ENCODE measurements at places on chromosomes 3 and 15. TPM values are rescaled to one million over a fixed set of nuclear protein-coding genes. Genes with fewer than 3 reads are reported as not detected.
A peak's percentile ranks its signal among the peaks of the same experiment; 100 is the strongest.

DNA sequence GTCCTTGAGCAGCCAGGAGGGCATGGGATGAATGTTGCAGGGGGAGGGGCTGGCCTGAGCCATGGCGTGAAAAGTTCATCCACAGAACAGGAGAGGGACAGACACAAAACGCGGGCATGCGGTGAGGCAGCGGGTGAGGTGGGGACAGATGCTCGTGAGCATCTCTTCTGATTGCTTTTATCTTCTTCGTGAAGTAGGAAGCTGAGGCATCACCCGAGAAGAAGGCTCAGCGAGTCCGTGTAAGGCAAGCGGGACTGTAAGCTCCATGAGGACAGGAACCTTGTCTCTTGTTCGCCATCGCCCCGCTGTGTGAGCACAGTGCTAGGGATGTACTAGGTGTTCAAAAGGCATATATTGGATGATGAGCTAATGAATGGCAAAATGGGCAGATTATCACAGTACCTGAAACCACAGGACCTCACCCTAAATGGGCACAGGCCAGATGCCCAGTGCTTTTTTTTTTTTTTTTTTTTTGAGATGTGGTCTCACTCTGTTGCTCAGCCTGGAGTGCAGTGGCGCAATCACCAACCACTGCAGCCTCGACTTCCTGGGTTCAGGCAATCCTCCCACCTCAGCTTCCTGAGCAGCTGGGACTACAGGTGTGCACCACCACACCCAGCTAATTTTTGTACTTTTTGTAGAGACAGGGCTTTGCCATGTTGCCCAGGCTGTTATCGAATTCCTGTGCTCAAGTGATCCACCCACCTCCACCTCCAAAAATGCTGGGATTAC lies 46.8 kb downstream of the CPN2 start:
- DNase-seq: no peak

GRCh38 chr3:183214277-183214612 lies 38.8 kb upstream of the B3GNT5 start:
- no peak for DNase-seq

GRCh38 chr15:53453253-53454105 lies 306.0 kb downstream of the WDR72 start:
- no peak for DNase-seq

DNA sequence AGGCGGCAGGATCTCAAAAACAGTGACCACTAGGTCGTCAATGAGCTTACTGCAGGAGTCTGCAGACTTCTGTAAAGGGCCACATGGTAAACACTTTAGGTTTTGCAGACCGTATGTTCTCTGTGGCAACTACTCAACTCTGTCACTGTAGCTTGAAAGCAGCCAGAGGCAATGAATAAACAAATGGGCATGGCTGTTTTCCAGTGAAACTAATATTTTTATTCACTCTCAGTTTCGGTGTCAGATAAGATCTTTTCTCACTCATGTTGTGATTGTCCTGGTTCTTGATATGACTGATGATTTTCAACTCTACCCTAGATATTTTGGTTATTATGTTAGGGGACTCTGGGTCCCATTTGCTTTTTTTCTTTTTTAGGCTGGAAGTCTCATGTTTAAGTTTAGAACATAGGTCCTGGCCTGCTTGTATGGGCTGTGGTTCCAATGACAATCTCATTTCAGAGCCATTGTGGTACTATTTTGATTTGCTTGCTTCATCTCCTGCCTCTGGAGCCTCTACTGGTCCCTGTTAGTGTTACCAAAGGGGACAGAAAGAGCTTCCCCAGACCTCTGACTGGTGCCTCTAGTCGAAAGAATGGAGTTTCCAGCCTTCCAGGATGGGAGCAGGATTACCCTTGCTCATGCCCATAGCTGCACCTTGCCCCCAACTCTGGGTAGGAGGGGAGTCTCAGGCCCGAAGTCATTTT lies 222.0 kb downstream of the STT3B start:
- no peak for DNase-seq

The WNT7A gene
- not detected for total RNA-seq

GRCh38 chr3:58085616-58086015 lies 77.4 kb downstream of the FLNB start:
- DNase-seq: no peak

The FES gene
- total RNA-seq: 0.12 TPM

The SAMMSON gene
- 0.12 TPM for total RNA-seq

DNA sequence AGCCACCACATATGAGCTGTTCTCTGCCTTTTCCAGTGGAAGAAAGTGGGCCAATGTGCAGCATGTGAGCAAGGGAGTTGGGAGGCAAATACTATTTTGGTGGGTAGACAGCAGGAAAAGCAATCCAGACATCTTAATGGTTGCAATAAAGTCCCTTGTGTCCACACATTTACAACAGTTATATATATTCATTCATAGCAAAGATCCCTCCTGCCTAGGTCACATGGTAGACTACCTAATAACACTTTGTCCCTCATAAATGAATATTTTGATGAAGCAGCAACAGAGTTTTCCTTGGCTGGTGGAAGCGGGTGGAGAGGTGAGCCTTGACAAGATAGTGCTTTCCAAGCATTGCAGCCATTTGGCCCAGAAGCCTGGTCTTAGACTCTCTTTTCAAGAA lies 6.2 kb upstream of the NSMCE3 start:
- no peak for DNase-seq

The SENP8 gene
- 1.8 TPM for total RNA-seq

- DNase-seq: no peak
Measured at GRCh38 chr3:180947761-180948390, 35.4 kb downstream of the FXR1 start.

DNA sequence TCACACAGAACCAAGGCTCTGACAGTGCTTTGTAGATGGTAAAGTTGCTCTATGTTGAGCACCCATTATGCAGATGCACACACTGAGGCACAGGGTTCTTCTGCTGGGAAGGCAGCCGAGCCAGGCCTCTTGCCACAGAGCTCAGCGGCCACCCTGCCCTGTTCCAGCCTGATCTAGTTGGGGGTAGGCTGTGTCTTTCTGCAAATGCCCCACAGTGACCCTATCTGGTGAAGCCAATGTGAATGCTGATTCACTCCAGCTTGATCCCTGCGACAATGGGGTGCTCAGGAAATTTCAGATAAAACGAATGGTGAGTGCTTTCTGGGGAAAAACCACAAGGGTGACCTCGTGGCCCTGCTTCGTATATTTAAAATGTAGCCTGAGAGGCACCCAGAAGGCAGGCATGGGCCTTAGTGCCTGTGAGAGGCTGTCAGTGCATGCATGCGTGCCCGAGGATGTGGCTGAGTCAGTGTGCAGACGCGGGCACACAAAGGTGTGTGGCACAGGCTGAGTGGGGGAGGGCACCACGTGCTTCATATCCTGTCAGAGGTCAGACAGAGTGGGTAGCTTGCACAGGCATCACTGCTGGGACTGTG lies 85.7 kb downstream of the ATP2B2 start:
- DNase-seq: peak; percentile 91

DNA sequence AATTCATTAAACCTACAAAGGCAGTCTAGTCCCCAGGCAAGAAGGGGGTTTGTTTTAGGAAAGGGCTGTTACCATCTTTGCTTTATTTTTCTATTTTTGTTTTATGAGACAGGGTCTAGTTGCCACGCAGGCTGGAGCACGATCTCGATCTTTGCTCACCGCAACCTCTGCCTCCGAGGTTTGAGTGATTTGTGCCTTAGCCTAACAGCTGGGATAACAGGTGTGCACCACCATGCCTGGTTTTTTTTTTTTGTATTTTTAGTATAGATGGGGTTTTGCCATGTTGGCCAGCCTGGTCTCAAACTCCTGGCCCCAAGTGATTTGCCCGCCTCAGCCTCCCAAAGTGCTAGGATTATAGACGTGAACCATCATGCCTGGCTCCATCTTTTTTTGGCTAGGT lies 4.9 kb downstream of the HIGD1A start:
- DNase-seq: no peak

GRCh38 chr3:186359078-186359477 lies 3.0 kb downstream of the DGKG start:
- no peak for DNase-seq

The PRR20G gene
- total RNA-seq: not detected

- peak; percentile 92 for DNase-seq
Measured at GRCh38 chr3:153051427-153052095, 110.5 kb upstream of the RAP2B start.

The DYNC1LI1 gene
- total RNA-seq: 77.6 TPM

DNA sequence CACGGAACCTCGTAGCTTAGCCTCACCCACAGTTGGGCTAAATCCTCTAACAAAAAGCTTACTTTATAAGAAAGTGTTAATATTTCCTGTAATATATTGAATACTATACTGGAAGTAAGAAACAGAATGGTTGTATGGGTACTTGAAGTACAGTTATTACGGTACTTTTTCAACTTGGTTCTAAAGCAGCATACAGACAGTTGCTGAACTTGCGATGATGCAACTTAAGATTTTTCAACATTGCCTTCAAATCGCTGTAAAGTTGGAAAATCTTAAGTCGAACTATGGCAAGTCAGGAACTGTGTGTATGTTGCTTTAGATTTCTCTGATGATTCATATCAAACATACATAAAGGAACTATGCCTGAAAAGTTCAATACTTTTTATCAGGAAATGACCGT lies 204.4 kb upstream of the C2CD4B start:
- DNase-seq: no peak

- DNase-seq: peak; percentile 39
Measured at GRCh38 chr3:186821429-186822387, 15.4 kb upstream of the RFC4 start.

DNA sequence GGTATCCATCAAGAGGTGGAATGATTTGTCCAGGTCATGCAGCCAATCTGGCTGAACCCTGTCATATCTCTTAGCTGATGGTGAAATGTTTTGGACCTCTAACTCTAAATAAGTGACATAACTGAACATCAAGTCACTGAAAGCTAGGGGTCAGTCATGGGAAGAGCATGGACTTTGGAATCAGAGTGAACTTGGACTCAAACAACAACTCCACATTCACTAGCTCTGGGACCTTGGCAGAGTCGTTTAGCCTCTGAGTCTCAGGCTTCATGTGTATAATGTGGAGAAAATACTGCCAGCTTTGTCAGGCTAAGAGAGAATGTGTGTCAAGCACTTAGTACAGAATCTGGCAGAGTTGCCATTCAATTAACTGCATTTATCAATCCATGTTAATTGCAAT lies 557.8 kb upstream of the CFAP20DC start:
- DNase-seq: no peak

The CTDSPL gene
- total RNA-seq: 26.7 TPM

DNA sequence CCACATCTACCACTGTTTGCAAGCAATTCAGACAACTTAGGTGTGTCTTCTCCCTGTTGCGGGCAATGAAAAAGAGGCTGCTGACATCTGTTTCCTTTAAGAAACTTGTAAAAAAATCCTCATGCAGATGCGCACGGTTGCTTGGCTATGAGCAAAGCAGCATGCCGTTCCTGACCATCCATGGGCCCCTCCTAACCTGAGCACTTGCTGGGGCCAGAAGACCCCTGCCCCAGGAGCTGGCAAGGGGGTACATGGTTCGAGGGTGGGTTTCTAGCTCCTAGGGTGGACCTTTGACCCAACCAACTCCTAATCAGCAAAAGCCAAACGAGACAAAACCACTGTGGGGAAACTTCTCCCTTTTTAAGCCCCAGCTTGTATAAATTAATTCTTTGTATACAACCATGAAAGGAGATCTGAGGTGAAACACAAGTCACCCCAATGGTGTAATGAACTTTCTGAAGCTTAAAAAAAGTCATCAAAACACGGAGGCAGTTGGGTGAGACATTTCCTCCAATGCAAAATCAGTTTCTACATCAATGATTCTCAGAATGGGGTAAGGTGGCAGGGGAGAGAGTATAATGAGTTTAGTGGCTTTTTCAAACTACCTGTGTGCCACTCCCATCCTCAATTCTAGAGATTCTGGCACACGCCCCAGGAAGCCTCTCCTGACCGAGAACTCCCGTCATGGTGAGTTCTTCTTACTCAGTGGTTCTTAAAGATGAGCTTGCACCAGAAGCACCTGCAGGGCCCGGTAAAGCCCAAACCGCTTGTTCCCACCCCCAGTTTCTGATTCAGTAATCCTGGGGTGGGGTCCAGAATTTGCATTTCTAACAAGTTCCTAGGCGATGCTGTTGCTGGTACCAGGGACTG lies 44.1 kb downstream of the CPN2 start:
- DNase-seq: no peak

DNA sequence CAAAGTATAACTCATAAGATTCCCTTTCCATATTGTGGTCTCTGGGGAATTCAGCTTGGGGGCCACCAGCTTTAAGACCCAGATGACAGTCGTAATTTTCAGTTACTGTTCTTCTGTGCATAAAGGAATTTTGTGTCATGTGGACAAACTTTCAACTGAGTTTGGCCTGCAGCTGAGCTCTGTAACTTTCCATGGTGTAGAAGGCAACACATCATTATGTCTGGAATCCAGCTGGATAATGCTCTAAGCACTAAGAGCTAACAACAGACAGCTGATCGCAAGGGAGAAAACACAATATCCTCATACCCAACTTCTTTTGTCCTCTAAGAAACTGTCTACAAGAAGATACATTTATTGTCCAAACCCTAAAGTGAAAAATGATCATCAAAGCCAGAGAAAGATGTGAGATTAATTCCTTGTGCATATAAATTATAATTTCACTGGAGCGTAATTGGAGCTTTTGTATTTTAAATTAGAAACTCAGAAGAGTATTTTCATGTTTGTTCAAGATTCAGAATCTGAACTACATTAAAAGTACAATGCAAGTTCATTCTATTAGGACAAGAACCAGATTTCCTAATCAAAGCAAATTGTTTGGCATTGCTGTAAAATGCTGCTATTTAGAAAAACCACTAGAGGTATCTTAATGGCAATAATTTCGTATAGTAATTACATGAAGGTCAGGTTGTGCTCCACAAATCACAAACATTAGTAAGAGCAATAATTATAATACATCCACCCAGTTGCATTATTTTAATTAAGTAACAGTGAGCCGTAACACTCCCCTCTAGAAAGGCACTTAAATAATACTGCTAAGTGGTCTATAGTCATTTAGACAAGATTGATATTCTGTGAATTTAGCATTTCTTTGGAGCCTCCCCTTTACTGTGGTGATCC lies 218.8 kb downstream of the ATP8B4 start:
- no peak for DNase-seq

The SERPINI2 gene
- total RNA-seq: not detected

DNA sequence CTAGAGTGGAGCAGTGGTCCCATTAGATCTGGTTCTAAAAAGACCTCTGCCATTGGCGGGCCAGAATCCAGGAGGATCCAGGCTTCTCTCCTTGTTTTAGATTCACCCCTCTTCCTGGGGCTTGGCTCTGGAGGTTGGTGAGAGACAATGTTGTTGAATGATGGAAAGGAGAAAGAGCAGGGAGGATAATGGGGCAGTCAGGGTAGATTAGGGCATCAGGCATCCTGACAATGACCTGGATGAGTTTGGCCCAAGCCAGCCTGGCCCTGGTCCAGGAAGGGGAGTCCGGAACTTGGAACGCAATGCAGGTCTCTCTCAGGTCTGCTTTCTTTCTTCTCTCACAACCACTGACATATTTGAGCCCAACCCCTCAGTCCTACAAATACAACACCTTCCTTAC lies 260.1 kb upstream of the RASGRP1 start:
- no peak for DNase-seq

DNA sequence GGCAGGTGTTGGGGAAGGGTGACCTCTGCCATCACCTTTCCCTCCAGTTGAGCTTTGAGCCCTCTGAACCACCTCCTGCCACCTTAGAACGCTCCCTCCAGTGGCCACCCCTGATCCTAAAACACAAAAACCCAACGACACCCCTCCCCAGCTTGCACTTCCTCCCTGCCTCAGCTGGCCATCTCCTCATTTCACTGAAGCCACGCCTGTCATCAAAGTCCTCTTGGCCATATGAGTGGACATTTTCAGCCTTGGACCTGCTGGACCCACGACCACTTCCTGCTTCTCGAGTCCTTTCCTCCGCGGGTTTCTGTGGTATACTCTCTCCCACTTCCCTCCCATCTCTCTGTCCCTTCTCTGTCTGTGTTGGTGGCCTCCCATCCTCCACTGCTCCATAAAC lies 48.5 kb upstream of the NR2C2 start:
- no peak for DNase-seq
